ENCODE measurements at places on chromosomes 2 and 18.

DNA sequence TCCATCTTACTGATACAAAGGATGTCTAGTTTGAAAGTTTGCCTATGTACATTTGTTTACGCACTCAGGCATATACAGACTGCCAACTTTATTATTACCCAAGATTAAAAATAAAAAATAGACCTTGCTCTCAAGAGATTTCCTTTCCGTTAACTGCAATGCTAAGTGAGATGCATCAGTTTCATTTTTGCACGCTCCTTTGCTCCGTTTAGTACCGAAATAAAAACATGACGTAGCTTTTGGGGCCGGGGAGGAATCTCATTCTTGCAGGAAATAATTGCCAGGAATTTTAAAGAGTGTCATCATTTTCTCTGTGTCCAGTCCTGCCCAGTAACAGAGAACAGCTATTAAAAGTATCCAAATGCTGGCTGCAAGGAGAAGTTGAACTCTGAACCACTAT lies 169.5 kb downstream of the SLC8A1 start:
- no peak for DNase-seq

- no peak for DNase-seq
Measured at GRCh38 chr2:102449370-102449974, 23.6 kb upstream of the SLC9A4 start.

GRCh38 chr18:3238742-3239141 lies 8.9 kb upstream of the MYL12A start:
- DNase-seq, result no peak

GRCh38 chr2:201357221-201357620 lies at the start of gene FLACC1:
FLACC1 (minus strand) TSS chr2:201357345; CDS start chr2:201351404, 5,941 bp downstream.
- no peak for DNase-seq

GRCh38 chr2:69477627-69478026 lies 40.4 kb upstream of the NFU1 start:
- no peak for DNase-seq

DNA sequence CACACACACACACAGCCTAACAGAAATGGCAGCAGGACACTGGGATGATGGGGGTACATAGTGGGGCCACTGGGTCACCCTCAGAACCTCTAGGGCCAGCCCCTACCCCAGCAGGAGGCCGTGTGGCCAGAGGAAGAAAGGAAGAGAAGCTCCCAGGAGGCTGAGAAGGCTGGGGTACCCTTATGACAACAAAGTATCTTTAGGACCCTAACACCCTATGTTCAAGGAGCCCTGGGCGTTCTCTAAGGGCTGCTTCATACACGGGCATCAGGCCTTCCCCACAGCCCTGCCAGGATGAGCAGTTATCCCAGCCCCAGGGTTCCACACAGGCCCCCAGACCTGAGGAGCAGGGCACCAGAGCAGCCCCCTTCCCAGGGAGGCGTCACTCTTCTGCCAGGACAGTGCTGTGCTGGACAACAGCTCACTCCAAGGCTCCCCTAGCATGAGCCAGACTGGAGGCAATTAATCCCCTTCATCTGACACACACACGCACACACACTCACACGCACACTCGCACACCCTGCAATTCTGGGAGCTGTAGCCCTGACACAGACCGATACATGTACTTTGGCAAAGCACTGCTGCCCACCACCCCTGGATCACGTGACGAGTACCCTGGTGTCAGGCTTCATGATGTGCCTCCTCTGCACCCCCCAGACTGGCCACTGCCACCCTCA lies 163.6 kb downstream of the TNS1 start:
- no peak for DNase-seq
